ENCODE measurements at places on chromosomes 13 and 19.

GRCh38 chr13:42229287-42229686 lies 42.7 kb upstream of the AKAP11 start:
- no peak for DNase-seq

DNA sequence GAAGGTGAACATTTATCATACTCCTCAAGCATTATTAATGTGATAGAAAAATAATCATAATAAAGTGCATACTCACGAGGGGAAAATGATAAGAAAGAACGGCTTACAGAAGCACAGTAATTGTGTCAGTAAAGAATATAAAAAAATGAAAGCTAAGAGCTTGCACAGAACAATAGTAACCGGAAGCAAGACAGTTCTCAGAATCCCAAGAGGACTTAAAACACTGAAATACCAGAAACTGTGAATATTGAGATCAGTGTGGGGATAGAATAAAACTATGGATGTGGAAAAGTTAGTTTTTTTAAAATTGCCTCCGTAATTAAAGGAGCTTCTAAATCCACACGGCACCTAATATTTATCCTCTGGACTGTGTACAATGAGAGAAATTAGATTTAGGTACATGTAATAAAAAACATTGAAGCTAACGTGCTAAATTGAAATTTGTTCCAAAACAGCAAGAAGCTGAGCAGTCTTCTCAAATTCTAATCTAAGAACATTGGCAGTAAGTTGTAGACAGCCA lies 482.7 kb downstream of the SLITRK6 start:
- DNase-seq: no peak

DNA sequence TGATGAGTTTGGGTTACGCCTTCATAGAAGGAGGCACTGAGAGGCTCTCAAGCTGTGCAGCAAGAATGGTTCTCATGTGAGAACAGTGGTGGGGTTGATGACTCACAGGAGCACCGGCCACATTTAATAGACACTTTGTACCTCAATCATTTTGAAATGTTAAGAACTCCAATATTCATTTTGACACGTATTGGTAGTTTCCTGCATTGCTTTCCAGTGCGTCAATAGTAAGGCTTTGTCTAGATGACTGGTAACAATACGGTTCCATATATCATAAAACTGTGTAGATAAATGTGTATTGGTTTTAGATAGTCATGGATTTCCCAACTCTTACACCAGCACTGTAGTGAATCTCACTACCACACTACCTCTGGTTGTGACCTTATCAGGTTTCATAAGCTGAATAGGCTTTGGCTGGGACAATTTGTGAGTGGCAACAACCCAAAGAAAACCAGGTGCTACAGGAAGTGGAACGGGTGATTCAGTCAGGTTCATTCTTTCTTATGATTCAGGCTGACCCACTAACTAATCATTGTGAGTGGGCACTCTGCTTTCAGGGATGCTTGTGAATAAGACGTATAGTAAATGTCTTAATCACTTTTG lies 362.6 kb downstream of the KLF5 start:
- peak; percentile 4 for DNase-seq

GRCh38 chr19:42203700-42204099 lies 13.8 kb downstream of the DEDD2 start:
- no peak for DNase-seq

GRCh38 chr13:40598569-40598968 lies 67.9 kb downstream of the FOXO1 start:
- DNase-seq: no peak

GRCh38 chr19:32091241-32091640 lies 254.2 kb upstream of the ZNF507 start:
- no peak for DNase-seq

DNA sequence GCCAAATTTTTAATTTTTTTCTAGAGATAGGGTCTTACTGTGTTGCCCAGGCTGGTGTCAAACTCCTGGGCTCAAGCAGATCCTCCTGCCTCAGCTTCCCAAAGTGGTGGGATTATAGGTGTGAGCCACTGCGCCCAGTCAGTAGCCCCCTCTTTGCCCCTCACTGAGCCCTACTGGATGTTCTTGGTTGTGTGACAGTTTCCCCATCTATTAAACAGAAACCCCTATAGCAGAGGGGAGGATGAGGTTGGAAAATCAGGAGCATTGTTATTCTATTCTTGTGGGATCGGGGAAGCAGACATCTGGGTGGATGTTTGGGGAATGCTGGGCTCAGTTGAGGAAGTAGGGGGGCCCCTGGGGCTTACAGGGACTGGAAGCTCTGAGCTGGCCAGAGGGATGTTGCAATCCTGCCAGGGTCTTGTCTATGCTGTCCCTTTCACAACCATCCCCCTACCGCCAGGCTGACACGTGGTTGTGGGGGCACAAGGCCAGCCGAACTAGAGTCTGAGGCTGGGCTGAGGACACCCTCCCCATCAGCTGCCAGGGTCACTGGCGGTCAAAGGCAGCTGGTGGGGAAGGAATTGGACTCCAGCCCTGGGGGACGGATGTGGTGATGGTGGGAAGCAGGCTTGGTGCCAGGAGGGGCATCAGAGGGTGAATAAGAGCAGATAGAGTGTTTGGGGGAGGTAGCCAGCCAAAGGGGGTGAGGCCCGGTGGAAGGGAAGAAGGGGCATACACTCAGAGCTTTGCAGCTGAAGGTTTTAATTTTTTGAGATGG lies 10.9 kb downstream of the APOC1 start:
- DNase-seq: no peak

DNA sequence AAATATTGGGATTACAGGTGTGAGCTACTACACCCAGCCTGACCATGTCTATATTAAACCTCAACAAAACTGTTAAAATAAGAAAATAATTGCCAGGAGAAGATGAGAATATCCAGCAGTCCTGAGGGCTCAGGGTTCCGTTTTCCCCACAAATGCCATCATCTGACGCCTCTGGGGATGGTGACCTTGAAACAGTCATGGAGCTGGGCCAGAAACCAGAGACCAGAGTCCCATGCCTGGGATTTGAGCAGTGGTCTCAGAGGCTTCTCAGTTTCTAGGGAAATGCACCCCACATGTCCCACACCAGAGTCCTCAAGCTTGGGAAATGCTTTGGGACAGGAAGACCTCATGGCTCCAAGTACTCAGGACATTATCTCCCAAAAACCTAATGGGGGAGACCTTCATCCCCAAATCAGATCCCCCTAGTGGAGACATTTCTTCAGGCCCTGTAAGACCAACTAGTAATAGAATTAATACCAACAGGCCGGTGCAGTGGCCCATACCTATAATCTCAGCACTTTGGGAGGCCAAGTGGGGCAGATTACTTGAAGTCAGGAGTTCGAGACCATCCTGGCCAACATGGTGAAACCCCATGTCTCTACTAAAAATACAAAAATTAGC lies 2.9 kb upstream of the MAP1S start:
- no peak for DNase-seq

GRCh38 chr13:76871432-76871831 lies 14.8 kb downstream of the KCTD12 start:
- DNase-seq: no peak

DNA sequence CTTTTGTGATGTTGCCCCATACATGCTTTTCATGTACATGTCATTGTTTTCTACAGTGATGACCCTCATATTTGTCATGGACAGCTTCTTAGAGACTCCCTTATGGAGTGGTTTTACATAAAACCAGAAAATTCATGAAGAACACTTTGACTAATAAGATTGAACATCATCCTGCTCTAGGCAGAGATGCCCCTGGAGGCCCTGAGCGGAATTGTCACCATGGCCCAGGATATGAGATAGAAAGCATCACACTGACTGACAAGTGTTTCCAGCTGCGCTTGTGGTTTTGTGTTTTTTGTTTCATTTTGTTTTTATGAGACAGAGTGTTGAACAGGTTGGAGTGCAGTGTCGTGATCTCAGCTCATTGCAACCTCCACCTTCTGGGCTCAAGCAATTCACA lies 22.2 kb downstream of the ZNF701 start:
- no peak for DNase-seq

- DNase-seq: no peak
Measured at GRCh38 chr19:39915848-39916215, 18.6 kb downstream of the FCGBP start.

DNA sequence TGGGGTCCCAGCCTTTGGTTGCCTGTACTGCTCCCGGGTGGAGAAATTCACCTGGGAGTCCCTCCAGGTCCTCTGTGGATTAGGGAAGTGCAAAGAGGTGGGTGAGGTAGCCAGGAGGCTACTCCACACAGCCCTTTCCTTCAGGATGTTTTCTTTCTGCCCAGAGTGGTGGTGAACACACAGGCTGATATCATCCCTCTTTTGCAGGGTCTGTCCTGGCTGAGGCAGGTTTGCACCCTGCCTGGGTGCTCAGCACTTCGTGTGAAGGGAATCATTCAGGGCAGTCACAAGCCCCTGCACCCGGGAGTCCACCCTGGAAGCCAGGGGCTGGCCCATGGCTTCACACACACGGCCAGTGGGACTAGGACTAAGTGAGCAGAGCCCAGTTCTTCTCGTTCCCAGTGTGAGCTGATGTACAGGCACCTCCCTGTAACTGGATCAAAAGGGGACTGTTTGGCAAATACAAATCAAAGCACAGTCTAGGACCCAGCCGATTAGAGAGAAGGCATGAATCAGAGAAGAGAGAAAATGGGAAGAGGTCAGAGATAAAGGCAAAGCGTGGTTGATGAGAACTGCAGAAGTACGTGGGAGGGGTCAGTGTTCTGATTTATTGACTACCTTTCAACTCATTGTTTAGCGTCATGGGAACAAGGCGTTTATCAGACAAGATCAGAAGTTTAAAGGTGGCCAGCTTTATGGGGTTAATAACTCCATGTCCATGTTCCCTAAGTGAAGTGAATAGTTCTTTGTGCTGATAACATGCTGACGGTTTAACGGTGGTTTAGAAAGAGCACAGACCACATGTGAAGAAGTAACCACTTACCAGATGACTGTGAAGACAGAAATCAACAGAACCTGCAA lies 30.4 kb upstream of the SPATA13 start:
- DNase-seq: no peak

GRCh38 chr13:49528161-49528560 lies 32.4 kb downstream of the PHF11 start:
- no peak for DNase-seq

GRCh38 chr19:35545855-35546381 lies 492 bp downstream of the TMEM147 start:
- peak; percentile 24 for DNase-seq

DNA sequence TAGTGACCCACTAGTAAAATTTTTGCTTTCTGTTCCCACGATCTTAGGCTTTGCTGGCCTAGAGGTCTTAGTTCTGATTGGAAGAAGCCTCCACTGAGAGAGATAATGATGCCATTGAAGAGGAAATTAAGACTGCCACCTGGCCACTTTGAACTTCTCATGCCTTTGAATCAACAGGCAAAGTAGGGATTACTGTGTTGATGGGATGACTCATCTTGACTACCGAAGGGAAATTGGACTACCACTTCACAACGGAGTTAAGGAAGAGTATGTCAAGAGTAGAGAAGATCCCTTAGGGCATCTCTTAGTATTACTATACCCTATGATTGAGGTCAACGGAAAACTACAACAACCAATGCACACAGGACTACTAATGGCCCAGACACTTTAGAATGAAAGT lies 12.7 kb upstream of the FREM2 start:
- DNase-seq: no peak

DNA sequence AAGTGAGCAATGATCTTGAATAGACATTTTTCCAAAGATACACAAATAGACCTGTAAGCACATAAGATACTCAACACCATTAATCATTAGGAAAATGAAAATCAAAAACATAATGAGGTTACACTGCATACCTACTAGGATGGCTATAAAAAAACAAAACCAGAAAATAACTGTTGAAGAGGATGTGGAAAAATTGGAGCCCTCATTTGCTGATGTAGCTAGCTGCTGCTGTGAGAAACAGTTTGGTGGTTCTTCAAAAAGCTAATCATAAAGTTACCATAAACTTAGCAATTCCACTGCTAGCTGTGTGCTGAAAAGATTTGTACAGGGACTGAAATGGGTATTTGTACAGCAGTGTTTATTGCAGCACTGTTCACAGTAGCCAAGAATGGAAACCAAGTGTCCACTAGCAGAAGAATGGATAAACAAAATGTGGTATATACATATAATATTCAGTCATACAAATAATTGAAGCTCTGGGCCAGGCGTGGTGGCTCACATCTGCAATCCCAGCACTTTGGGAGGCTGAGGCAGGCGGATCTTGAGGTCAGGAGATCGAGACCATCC lies 46.2 kb downstream of the PDS5B start:
- no peak for DNase-seq

- no peak for DNase-seq
Measured at GRCh38 chr19:7855426-7856108, 18.6 kb downstream of the PRR36 start.

- DNase-seq: no peak
Measured at GRCh38 chr13:110922506-110922905, 7.6 kb upstream of the ANKRD10 start.

DNA sequence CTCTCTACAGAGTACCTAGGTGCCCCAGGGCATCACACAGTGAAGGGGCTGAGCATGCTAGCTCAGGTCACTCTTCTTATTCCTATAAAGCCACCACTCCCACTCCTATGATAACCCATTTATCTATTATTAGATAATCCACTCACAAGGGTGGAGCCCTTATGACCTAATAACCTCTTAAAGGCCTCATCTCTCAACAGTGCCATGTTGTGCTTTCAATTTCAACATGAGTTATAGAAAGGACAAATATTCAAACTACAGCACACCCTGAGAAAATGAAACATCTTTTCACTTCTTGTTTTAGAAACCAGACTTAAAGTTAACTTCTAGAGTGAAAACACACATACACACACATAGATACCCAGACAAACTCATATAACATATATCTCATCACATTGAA lies 1494.9 kb upstream of the MIR17HG start:
- no peak for DNase-seq

DNA sequence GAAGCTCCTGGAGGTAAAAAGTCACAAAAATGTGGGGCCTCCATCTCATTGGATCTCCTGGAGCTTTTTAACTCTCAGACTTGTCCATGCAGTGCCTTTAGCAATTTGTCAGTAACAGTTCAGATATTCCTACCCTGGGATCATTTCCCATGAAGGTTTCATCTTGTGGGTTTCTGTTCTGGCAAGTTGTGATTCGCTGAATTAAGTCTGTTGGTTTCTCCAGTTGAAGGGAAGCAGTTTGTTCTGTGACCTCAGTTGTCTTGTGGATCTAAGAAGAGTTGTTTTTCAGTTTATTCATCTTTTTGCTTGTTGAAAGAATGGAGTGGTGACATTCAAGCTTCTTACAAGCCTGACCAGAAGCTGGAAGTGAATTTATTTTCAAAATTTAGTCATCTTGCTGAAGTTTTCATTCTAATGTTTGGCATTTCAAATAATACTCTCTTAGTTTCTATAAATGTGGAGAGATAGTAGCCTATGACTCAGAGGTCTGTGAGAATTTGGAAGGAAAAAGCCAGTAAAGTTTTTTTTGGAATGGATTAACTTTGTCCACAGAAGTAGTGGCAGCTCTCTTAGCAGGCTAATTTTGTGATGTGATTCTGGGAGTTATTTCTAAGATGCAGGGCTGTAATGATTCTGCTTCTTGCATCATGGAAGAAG lies 120.1 kb upstream of the CSNK1A1L start:
- DNase-seq: no peak

- DNase-seq: no peak
Measured at GRCh38 chr19:19485161-19485997, 30.0 kb downstream of the TSSK6 start.
